ENCODE measurements at places on chromosomes 7 and 10.

GRCh38 chr7:37102518-37103137, 346.0 kb downstream of the ELMO1 start:
- DNase-seq = no peak

GRCh38 chr7:122304996-122305421, 459 bp upstream of the FEZF1 start:
- DNase-seq = no peak

- no peak for DNase-seq
Measured at GRCh38 chr10:10540398-10540797, 477.3 kb upstream of the CELF2 start.

- peak; percentile 50 for DNase-seq
Measured at GRCh38 chr10:74738985-74739567, 87.3 kb upstream of the KAT6B start.

DNA sequence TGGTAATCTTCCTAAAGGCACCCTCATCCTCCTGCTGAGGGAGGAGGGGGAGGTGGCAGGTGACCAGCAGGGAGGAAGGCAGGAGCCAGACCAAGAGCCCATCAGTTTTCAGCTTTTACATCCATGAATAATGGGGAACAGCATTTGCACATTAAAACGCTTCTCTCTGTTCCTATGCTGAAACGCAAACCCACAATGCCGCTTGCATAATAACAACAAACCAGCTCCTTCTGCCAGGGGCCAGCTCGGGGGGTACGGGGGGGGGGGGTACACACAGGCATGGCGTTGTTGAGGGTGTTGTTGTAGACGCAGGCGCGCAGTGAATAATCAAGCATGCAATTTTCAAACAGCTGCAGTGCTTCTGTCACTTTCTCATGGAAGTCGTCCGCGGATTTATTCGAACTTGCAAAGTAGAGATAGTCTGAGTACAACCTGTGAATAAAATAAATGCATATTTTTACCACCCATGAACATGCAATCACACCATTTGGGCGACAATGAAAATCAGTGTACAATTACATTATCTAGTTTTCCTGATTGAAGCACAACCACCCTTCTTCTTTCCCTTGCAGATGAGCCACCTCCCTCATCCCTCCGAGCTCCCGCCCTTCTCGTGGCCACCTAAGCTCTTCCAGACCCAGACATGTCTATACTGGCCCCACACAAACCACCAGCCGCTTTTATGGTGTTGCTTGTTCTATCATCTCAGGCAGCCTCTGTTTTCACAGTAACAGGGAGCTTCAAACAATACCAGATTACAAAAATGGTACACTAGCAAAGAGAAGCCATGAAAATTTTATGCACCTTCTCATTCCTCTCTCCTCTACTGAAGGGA, 72.2 kb downstream of the CHST15 start:
- DNase-seq = no peak

DNA sequence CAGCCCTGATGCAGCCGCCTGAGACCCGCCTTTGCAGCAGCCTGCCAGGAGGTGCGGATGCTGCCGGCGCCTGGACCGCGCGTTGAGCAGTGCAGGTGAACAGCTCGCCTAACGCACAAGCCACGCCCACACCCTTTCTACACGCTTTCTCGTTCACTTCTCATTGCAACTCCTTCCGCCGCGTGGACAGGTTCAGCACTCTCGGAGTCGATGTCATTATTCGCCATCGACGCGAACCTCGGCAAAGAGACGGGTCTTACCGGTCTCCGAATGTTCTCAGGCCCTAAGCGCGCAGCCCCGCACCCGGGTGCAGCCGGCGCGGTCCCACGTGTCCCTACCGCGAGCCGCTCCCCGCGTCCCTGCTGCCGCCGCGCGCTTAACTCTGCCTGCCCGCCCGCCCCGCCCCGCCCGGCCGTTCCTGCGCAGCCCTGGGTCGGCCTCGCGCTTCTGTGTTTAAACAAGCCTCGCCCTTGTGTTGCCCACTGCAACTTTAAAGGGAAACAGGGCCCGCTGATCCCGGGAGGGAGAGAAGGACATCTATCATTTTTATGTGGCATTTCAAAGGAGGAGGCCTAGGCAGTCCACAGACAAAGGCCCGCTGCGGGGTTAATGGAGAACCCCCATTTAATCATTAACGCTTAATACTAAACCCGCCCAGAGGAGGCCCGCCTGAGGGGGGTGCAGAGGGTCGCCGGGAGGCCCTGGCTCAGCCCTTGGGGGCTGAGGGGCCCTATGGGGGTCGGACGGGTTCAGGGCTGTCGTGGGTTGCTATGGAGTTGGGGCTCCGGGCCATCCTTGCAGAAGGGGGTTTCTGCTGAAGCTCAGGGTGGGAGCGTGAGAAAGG, 128.5 kb downstream of the WDR11 start:
- DNase-seq = peak; percentile 1

DNA sequence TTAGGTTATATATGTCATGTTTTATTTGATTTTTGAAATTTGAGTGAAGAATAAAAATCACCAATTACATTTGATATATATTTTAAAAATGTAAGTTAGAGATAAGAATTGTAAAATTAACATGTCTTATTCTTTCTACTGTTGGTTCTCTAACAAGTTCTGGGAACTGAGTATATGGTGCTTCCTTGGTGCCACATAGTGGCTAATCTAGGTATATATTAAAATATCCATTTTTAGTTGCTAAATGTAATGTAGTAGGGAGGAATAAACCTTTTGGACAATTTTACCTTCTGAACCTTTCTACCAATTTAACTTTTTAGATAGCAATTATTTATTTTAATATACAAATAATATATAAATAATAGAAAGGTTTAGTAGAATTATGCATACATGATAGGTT, 17.5 kb downstream of the CFAP69 start:
- DNase-seq = peak; percentile 16

DNA sequence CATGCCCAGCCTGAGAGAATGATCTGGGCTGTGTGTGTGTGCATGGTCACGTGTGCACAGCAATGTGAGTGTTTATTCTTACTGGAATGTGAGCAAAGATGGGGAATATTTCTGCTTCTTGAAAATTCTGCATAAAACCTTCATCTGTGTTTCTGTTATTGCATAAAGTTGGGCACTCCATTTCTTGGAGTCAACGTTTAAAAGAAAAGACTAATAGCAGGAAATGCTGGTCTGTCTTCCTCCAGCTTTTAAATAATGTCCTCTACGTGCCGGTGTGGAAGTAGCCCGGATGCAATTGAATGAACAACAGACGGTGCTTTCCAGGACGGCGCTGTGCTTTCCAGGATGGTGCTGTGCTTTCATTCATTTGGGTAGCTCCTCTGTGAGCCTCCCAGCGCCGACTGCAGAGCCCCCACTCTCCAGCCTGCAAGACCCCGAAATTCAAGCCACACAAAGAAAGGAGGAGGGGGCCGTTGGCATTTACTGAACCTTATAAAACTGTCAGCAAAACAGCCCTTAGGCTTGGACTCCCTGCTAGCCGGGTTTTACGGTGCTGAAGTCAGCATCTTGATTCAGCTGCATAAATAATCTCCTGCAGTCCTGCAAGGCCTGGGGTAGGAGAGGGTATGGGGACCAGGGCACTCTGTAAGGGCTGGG, 158.2 kb upstream of the PRKCQ start:
- DNase-seq = no peak

GRCh38 chr7:99437946-99438572, 539 bp downstream of the PTCD1 start:
- no peak for DNase-seq

- no peak for DNase-seq
Measured at GRCh38 chr7:144659211-144659610, 176.6 kb downstream of the TPK1 start.

DNA sequence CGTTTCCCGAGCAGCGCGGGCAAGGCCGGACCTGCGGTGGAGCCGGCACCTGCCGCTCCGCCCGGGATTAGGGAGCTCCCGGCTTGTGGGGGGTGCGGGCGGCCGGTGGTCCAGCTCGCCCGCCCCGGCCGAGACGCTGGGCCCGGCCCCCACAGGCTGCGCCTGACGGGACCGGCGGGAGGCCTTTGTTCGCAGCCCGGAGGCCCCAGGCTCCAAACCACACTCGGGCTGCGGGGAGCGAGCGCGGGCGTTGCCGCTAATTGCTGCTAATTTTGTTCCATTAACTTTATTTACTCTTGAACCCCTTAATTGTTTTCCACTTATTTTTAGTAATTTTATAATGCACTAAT, 9.6 kb downstream of the UNCX start:
- no peak for DNase-seq

DNA sequence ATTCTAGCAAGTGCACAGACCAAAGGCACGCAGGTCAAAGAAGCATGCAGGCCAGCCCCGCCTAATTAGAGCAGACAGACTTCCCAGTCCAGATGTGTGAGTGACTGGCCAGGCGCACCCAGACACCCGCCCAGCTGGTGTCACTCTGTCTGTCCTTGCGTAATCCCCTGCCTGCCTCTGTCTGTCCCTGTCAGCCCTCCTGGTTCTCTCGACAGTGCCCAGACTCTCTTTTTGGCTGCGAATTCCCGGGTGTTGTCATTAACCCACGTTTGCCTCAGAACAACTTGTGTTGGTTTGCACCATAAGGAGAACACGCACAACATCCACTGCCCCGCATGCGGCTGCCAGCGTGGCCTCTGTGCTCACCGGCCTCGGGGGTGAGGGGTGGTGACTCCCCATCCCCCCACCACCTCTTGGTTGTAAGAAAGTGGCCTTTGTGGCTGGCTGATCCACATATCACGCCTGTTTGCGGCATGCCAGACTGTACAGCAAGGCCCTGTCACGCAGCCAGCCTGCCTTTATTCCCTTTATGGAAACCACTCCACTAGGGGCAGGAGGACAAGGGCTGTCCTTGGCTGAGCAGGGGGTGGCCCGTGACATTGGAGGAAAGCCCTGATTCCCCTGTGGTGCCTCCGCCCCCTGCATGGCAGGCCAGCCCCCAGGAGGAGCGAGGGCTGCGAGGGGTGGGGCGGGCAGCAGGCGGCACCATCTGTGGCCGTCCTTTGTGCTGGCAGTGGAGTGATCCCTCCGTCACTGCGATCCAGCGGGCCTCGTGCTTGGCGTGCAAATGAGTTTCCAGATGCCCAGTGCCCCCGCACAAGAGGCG, 72.8 kb upstream of the PPIF start:
- DNase-seq = peak; percentile 50
